Kidney glomerular epithelial cell (primary cell): ENCODE measurements at places on chromosomes 2 and 18.
A peak's percentile ranks its signal among the peaks of the same experiment; 100 is the strongest.

DNA sequence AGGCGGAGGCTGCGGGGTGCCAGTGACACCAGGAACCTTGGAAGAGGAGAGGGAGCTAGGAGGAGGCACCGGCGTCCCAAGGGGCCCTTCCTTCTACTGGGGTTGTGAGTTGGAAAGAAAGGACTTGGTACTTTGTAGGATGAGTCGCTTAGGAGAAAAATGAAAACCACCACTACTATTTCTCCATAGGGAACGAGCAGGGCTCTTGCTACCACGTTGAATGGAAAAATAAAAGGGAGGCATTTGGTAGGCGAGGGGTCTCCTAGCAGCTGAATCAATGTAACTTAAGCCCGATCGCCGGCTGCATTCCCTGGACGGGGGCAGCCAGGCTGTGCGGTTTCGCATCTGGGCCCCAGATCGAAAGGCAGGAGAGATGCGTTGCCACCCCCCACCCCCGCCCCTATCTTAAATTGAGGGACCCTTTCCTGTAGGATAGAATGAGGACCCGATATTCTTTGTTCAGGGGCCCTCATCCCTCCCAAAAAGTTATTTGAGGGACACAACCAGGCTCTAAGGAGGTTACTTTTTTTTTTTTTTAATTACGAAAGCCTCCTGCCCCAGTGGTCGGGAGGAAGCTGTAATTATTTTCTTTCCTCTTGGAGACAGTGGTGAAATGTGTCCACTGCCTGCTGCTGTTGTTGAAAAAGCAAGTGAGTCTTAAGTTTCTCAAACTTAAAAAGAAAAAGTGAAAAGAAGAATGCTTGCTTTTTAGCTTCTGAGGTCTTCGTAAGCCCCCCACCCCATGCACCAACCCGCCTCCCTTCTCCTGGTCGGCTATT, 1.3 kb downstream of the IGFBP2 start:
- no peak for DNase-seq

DNA sequence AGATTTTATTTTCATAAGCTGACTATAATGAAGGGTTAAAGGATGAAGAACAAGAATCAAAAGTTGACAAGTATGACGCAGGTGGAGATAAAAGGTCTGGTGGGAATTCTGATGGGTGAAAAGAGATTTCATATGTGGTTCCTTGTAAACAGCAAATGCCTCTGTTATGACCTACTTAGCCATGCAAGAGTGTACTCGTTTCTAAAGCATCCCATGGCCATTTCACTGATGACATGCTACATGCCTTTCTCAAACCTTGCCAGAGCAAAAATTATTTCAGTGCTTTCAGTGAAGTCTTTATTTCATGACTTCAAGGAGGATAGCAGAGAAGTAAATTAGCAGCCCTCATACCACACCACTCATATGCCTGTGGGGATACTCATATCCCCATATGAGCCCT, 71.7 kb downstream of the FEZ2 start:
- DNase-seq: no peak

GRCh38 chr18:44392933-44393332, 287.8 kb upstream of the SETBP1 start:
- no peak for DNase-seq

- DNase-seq: peak; percentile 36
Observed at GRCh38 chr2:174633623-174633930, 36.0 kb upstream of the WIPF1 start.

GRCh38 chr2:121699421-121700333, 37.0 kb downstream of the NIFK start:
- DNase-seq: peak; percentile 85

DNA sequence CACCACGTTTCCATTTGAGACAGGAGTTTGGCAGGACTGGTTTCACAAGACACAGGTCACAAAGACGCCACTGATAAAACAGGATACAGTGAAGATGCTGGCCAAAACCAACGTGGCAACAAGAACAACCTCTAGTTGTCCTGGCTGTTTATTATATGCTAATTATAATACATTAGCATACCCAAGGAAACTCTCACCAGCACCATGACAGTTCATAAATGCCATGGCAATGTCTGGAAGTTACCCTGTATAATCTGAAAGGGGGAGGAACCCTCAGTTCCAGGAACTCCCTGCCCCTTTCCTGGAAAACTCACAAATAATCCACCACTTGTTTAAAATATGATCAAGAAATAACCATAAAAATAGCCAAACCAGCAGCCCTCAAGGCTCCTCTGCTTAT, 148.3 kb downstream of the RBM43 start:
- no peak for DNase-seq

DNA sequence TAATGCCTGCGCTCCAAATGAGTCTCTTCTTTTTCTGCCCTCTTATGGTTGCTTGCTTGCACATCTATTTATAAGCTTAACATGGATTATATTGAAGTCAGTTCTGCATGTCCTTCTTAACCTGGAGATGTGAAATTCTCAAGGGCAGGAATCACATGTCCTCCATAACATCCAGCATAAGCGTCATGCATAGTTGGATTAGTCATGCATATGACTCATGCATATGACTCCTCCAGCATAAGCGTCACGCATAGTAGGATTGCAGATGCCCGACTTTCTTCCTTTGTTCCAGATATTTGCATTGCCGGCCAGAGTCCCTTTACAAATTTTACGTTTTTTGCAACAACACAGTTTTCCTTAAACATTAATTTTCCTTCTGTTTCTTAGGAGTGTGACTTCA, 308.6 kb downstream of the TGIF1 start:
- DNase-seq: no peak

DNA sequence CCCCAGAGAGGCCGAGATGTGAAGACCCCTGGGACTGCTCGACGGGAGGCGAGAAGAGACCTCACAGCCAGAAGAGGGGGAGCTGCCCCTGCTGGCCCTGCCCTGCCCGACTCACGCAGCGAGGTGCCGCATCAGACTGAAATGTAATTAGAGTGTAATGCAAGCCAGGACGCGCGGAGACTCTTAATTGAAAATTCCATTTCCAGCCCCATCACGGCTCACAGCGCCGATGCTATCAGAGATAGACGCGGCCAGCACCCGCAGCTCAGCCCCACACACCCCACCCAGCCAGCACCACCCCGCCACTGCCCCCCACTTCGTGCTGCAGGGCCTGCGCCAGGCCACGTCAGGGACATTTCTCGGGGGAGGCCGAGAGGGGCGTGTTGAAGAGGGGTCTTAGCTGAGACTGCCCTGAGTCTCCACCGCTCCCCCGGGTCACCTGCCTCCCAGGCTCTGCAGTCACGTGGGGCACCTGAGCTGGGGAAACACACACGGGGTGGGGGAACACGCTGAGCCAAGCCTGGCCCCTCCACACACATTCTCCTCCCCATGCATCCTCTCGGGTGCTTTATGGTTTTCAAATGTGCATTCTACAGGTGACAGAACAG, 78.1 kb downstream of the TEX51 start:
- DNase-seq: no peak

DNA sequence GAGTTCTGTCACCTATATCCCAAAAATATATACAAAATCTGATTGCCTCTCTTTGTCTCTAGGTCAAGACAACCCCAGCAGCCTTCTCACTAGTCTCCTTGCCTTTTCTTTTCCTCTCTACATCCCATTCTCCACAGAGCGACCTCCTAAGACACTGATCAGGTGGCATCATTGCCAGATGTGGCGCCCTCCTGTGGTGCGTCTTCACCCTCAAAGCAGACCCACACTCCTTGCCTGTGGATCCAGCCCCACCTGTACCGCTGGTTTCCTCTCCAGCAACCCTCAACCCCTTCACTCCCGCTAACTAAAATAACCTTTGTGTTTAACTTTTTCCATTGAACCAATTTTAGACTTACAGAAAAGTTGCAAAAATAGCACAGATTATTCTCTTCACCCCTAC, 273.3 kb downstream of the GLI2 start:
- DNase-seq: no peak

GRCh38 chr2:128642821-128643220, 324.2 kb upstream of the HS6ST1 start:
- no peak for DNase-seq

- no peak for DNase-seq
Observed at GRCh38 chr2:137873536-137874244, 90.6 kb upstream of the HNMT start.
